ENCODE measurements at places on chromosomes 3 and 15.

GRCh38 chr3:28386049-28386448 is 37.4 kb upstream of the AZI2 start:
- DNase-seq: no peak

DNA sequence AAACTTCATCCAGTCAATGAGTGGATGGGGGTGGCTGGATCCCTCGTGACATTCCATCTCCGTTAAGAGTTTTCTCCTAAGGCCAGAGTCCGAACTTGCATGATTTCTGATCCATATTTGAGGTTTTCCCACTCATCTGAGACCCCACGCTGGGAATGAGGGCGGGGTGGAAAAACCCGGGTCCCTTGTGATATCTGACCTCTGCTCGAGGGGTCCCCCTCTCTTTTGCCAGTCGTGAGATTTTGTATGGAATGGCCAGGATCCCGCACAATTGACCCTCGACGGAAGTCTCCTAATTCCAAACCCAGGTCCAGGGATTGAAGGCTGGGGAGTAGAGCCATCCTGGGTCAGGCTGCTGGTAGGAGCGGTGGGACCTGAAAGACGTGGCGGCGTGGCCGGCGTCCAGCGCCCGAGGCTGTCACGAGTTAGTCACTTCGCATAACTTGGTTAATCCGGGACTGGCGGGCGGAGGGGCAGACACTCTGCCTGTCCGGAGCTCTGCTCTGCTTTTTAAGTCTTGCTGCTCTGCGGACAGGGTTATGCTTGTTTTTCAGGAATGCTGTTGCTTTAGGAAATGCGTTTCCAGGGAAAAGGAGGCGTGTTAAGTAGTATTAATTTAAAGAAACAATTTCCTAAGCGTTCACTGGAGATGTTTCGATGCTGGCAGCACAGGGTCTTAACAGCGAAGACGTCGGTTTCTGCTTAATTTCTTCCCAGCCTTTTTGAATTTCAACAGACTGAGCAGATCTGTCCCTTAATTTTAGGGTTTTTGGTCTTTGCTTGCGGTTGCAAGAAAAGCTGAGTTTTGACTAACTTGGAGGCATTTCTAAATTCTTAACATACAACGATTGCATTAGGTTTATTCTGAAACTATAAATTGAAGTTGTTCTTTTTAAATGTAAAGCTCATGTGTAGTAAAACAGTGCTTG is 69.7 kb upstream of the LRRFIP2 start:
- peak; percentile 59 for DNase-seq

GRCh38 chr3:56788521-56788920 is 13.2 kb downstream of the ARHGEF3 start:
- no peak for DNase-seq

- no peak for DNase-seq
Measured at GRCh38 chr15:23787346-23788105, 100.4 kb upstream of the NDN start.

All from hypothalamus (tissue), 51 donors.